Endothelial cell (in vitro differentiated cells): ENCODE measurements at places on chromosomes 2 and 18. TPM values are rescaled to one million over a fixed set of nuclear protein-coding genes. Genes with fewer than 3 reads are reported as not detected.

TMEFF2 gene
- total RNA-seq: 0.10 TPM

CD8A gene
- not detected for total RNA-seq

PSD4 gene
- total RNA-seq: 1.9 TPM

DNA sequence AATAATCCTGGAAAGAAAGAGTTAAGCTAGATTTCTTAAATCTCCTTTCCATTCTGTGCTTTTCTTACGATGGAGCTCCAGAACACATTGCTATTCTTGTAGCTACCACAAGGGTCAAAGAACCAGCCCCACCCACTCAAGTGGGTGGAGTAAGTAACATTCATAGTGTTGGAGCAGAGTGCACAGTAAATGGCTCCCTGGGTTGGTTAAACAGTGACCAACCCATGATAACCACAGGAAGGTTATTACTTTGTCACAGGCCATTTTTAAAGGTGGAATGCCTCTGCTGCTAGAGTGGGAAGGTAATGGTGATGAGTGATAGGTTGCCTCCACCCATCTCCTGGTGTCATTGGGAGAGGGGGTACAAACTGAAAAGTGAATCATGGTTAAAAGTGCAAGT lies 13.9 kb downstream of the ARPC2 start:
- no peak overlapping the region for H3K27ac ChIP-seq
- peaks cover 5% of the 10 kb centered on the region for H3K4me1 ChIP-seq
- H3K36me3 ChIP-seq: peaks cover 60% of the 10 kb centered on the region
- H3K27me3 ChIP-seq: no peaks in the 10 kb centered on the region
- H3K4me3 ChIP-seq: peak overlapping the region; percentile 74
- DNase-seq: no peak

- peaks cover 58% of the 10 kb centered on the region for H3K4me1 ChIP-seq
- H3K27ac ChIP-seq: peak overlapping the region; percentile 92
- no peak for DNase-seq
- H3K36me3 ChIP-seq: peaks cover 35% of the 10 kb centered on the region
- H3K27me3 ChIP-seq: peaks cover 9% of the 10 kb centered on the region
Measured at GRCh38 chr2:233079473-233079877, 19.3 kb downstream of the INPP5D start.

DNA sequence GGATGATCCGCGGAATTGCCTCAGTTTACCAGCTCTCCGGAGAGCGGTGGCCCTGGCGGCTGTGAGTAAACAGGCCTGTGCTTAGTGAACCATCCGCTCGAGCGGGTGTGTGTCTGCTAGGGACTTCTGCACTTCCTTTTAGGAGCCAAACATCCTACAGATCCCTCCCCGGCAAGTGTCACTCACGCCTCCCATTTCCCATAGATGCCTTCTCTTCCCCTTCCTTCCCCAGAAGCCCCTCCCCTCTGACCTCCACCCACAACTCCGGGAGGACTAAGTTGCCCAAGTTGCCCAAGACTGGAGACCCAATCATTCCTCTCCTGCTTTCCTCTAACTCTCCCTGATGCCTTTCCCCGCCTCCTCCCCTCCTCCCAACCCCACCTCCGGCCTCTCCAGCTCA lies 2.9 kb downstream of the C1QL2 start:
- peak overlapping the region; percentile 11 for H3K27ac ChIP-seq
- peak; percentile 25 for DNase-seq
- peaks cover 20% of the 10 kb centered on the region for H3K4me1 ChIP-seq
- peaks cover 2% of the 10 kb centered on the region for H3K36me3 ChIP-seq
- peaks cover 15% of the 10 kb centered on the region for H3K27me3 ChIP-seq

- H3K4me3 ChIP-seq: no peak overlapping the region
- H3K27me3 ChIP-seq: no peaks in the 10 kb centered on the region
- H3K27ac ChIP-seq: no peak overlapping the region
- H3K36me3 ChIP-seq: no peaks in the 10 kb centered on the region
Measured at GRCh38 chr18:39448942-39449341, 1883.3 kb upstream of the CELF4 start.

- H3K36me3 ChIP-seq: no peaks in the 10 kb centered on the region
- no peak overlapping the region for H3K27ac ChIP-seq
- H3K4me1 ChIP-seq: peaks cover 23% of the 10 kb centered on the region
Measured at GRCh38 chr2:45968946-45969584, 317.6 kb downstream of the PRKCE start.

DNA sequence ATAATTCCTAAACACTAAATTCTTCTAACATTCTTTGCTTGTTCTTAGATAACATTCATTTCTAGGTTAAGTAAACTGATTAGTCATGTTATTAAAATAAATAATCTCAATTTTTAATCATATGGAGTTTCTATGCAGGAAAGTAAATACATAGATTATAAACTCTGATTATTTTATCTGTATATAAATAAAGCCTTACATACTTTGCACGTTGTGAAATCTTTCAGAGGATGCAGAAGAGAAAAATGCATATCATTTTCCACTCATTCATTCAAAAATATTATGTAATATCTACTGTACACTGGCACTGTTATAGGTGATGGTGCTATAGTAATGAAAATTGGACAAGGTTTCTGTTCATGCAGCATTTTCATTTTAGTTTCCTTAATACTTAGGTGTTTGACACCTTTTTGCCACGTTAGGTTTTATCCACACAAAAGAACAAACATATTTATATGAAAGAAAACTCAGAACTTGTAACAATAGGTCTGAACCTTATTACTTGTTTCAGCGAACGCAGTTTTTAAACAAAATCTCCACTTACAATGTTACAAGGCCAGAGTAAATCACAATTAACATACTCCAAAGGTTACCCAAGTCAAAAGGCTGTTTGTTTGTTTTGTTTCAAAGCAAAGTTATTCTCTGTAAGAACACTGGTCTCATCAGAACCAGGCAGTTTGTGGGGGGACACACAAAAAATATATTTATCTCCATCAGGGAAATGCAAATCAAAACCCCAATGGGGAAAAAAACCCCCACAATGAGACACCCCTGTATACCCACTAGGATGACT lies 27.4 kb downstream of the ADAM17 start:
- no peak overlapping the region for H3K4me3 ChIP-seq
- peaks cover 11% of the 10 kb centered on the region for H3K36me3 ChIP-seq
- DNase-seq: no peak
- peak overlapping the region; percentile 67 for H3K27ac ChIP-seq

GRCh38 chr2:216404010-216404618 lies 8.2 kb upstream of the SMARCAL1 start:
- H3K4me1 ChIP-seq: peaks cover 25% of the 10 kb centered on the region
- no peak overlapping the region for H3K4me3 ChIP-seq
- H3K27ac ChIP-seq: no peak overlapping the region
- no peaks in the 10 kb centered on the region for H3K36me3 ChIP-seq
- peak; percentile 18 for DNase-seq

- no peak for DNase-seq
- H3K4me3 ChIP-seq: no peak overlapping the region
- peaks cover 4% of the 10 kb centered on the region for H3K27me3 ChIP-seq
- no peak overlapping the region for H3K27ac ChIP-seq
- peaks cover 2% of the 10 kb centered on the region for H3K4me1 ChIP-seq
Measured at GRCh38 chr2:222000326-222000725, 298.5 kb downstream of the PAX3 start.

- no peaks in the 10 kb centered on the region for H3K36me3 ChIP-seq
- no peak overlapping the region for H3K27ac ChIP-seq
- no peak overlapping the region for H3K4me3 ChIP-seq
Measured at GRCh38 chr2:215724146-215724545, 288.3 kb upstream of the FN1 start.

GRCh38 chr18:58257461-58257860 lies 213.4 kb downstream of the NEDD4L start:
- no peak overlapping the region for H3K27ac ChIP-seq
- H3K4me1 ChIP-seq: peaks cover 11% of the 10 kb centered on the region
- no peak for DNase-seq
- no peaks in the 10 kb centered on the region for H3K27me3 ChIP-seq
- peaks cover 4% of the 10 kb centered on the region for H3K36me3 ChIP-seq
- no peak overlapping the region for H3K4me3 ChIP-seq

GRCh38 chr2:46849721-46850556 lies 65.7 kb downstream of the MCFD2 start:
- no peak overlapping the region for H3K27ac ChIP-seq
- H3K36me3 ChIP-seq: no peaks in the 10 kb centered on the region
- no peak for DNase-seq
- no peaks in the 10 kb centered on the region for H3K27me3 ChIP-seq

DNA sequence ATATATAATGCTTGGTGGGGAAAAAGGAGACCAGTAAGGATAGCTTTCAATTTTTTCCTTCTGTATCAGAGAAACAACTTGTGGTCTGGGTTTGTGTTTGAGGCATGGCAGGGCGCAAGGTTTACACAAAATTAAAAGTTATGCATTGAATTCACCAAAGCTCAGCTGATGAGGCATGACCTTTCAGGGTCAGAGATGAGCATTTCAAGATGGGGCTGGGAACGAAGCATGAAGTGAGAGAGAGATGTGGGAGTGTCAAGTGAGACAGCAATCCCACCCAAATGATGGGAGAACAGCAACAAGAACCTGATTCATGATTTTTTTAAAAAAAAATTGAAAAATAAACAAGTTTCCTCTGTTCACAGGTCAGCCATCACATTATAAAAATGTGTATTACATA lies 4.9 kb downstream of the GPR55 start:
- DNase-seq: no peak
- no peaks in the 10 kb centered on the region for H3K36me3 ChIP-seq
- no peaks in the 10 kb centered on the region for H3K4me1 ChIP-seq
- no peak overlapping the region for H3K27ac ChIP-seq
